ENCODE measurements at places on chromosomes 6 and 20. TPM values are rescaled to one million over a fixed set of nuclear protein-coding genes. Genes with fewer than 3 reads are reported as not detected.

TREM2 gene
- 0.11 TPM for polyA plus RNA-seq

PNPLA1 gene
- polyA plus RNA-seq, result not detected

GRCh38 chr20:51510936-51511605, 31.4 kb downstream of the NFATC2 start:
- DNase-seq, result no peak

DNA sequence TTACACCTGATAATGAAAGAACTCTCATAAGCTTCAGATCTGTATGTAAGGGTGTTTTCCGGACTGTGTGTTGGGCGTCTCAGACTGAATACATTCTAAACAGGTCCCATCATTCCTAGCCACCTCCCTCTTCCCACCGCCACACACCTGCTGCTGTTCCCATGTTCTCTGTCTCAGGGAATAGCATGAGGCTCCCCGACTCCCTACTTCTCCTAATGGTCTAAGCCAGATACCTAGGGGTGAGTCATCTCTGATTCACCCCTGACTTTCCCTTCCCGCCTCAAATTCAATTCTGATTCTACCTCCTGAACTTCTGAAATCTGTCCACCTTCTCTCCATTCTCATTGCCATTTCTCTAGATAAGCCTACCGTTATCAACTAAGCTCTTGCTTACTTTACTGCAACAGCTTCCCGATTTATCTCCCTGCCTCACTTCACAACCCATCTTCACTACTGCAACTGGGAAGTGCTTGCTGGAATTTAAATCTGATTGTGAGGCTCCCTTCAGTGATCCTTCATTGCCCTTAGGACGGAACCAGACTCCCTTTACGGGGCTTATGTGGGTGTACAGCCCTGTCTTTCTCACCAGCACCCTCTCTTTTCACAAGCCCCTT, 1.6 kb downstream of the TMEM14A start:
- no peak for DNase-seq

GRCh38 chr20:11245431-11245830, 571.6 kb upstream of the JAG1 start:
- DNase-seq, result no peak

DNA sequence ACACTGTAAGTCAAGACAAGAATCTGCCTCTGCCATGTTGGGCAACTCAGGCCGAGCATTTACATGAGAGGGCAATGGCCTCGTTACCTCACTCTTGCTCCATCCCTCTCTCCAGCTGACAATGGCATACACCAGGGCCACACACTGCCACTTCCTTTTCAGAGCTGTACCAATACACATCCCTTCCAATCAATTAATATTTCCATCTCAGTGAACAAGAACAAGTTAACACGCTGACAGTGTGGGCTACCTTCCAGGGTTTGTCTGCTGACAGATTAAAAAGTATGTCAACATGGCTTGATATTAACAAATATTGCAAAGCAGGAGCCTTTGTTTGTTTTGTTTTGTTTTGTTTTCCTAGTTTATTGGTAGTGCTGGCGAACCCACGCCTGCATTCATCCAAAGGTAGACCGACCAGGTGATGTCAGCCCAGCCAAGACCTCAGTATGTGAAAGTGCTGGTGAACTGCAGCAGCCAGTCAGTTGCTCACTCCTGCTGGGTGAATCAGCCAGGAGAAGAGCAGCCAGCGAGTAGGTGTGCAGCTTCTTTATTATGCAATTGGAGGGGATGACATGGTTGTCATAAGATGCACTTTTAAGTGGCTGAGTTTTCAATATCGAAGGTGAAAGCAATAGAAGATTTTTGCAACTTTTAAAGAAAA, 487.3 kb upstream of the JARID2 start:
- DNase-seq, result no peak

Data from AG04450 (cell line).